ENCODE measurements at places on chromosomes 7 and 10.

DNA sequence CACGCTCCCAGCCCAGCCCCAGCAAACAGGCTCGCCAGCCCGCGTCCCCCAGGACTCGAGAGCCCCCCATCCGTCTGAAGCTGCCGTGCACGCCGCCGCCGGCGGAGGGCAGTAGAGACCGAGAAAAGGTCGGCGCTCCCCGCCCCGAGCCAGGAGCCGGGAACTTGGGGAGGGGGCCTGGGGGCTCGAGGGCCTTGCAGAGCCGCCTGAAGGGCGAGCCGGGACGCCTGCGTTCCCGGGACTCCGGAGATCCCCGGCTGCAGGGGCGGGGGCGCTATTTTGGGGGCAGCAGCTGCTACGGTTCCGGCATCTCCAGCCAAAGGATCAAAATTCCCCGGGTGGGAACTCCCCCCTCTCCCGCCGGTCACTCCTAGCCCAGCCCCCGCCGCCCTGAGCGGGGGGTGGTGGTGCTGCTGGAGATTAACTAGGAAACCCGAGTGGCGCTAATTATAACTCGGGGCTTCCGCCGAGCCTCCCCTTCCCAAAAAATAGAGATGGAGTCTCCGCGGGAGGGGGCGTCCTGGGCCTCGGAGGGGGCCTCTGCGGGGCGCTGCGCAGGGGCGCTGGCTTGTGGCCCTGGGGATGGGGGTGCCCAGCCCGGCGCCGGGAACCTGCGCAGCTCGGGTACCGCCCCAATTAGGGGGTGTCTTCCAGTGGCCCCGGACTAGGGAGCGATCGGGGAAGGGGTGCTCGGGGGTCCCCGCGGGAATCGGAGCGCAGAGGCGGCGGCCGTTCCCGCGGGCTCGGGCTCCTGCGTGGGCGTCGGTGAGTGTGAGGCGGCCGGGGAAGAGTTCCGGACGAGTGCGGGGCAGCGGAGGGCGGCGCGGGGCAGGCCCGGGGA, 608 bp downstream of the ACHE start:
- no peak for DNase-seq

DNA sequence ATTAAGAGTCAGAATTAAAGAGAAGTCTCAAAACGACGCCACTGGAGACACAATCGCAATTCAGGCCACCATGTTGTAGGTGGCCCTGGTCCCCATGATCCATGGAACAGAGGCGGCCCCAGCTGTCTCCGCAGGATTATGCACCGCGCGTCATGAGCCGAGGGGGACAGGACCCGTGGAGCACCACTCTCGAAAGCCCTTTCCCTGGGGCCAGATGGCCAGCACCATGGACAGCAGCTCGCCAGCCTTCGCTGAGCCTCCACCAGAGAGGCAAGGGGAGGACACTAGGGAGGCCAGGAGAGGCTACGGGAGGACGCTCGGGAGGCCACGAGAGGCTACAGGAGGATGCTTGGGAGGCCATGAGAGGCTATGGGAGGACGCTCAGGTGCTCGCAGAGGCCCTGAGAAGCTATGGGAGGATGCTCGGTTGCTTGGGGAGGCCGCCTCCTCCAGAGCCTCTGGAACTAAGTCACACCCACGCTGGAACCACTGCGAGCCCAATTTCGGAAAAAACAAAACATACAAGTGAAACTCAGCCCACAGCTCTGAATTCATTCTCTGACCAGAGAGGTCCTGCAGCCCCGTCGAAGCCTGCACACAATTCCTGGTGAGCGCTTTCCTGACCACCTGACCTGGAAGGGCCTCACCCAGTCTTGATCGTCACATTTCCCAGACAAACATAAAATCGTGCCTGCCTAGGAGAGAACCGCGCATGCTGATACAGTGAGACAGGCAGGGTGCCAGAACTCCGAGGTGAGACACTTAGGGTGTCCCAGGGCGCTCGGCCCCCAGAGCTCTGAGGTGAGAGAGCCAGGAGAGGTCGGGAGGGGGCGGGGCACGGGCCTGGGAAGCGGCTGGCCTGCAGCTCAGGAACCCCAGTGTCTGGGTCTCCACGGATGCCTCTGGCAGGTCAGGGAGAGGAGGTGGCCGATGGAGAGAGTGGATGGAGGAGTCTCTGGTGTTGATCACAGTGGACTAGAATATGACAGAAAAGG, 224.4 kb downstream of the PTPRN2 start:
- no peak for DNase-seq

GRCh38 chr10:86106616-86107015, 260.0 kb downstream of the GRID1 start:
- DNase-seq = no peak

- DNase-seq = no peak
Observed at GRCh38 chr10:130969700-130970099, 341.8 kb downstream of the TCERG1L start.

GRCh38 chr10:14705548-14706230, 69.0 kb downstream of the FAM107B start:
- no peak for DNase-seq

DNA sequence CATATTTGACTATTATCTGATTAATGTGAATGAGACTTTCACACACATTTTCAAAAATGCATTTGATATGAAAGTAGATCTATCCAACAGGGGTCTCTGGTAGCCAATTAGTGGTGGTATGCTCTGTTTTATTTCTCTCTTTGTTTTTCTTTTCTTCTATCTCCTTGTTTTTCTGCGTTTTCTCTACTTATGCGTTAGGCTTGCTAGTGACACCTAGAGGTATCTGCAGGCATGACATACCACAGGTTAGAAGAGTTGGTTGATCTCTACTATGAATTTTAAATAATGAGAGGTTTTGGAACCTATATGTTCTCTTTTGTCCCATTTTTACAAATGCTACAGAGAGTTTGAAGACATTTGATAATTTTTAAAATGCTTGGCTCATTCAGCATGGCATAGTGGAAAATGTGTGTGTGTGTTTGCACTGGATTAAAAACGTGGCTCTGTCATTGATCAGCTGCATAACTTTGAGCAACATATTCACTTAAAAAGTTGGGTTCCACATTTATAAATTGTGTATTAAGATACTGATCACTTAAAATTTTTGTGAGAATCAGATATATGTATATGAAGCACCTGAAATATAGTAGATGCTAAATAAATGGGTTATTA, 28.1 kb upstream of the PLXDC2 start:
- DNase-seq = no peak

DNA sequence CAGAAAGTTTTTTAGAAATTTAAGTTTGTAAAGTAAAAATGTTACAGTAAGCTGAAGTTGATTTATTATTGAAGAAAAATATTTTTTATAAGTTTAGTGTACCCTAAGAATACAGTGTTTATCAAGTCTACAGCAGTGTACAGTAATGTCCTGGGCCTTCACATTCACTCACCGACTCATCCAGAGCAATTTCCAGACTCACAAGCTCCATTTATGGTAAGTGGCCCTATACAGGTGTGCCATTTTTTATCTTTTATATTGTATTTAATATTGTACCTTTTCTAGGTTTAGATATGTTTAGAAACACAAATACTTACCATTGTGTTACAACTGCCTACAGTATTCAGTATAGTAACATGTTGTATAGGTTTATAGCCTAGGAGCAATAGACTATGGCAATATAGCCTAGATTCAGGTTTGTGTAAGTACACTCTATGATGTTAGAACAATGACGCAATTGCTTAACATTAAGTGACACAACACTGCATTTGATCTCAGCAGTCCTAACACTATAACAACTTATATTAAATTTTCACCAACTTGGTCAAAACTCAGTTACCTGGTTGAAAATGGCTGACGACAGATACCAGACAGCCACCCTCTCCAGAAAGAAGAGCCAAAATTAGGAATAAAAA, 45.7 kb downstream of the HIBADH start:
- no peak for DNase-seq

- DNase-seq = no peak
Observed at GRCh38 chr7:34208878-34209621, 303.7 kb downstream of the BMPER start.

DNA sequence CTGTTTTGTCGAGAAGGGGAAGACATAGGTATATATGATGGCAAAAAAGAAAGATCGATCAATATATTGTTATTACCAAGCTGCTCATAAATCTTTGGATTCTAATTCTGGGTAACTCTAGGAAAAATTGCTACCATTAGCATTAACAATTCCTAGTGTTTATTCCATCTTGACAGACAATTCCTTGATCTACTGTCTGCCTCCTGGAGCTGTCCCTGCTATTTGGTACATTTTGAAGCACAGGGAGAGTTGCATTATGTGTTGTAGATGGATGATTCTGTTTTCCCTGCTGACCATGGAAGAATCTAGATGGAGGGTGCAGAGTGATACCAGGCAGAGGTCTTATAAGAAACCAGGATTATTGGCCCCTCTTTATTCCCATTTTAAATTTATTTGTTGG, 29.1 kb upstream of the SEM1 start:
- no peak for DNase-seq

GRCh38 chr7:55878691-55879090, 8.6 kb upstream of the ZNF713 start:
- no peak for DNase-seq

GRCh38 chr7:2967705-2968104, 76.0 kb downstream of the CARD11 start:
- DNase-seq = no peak

DNA sequence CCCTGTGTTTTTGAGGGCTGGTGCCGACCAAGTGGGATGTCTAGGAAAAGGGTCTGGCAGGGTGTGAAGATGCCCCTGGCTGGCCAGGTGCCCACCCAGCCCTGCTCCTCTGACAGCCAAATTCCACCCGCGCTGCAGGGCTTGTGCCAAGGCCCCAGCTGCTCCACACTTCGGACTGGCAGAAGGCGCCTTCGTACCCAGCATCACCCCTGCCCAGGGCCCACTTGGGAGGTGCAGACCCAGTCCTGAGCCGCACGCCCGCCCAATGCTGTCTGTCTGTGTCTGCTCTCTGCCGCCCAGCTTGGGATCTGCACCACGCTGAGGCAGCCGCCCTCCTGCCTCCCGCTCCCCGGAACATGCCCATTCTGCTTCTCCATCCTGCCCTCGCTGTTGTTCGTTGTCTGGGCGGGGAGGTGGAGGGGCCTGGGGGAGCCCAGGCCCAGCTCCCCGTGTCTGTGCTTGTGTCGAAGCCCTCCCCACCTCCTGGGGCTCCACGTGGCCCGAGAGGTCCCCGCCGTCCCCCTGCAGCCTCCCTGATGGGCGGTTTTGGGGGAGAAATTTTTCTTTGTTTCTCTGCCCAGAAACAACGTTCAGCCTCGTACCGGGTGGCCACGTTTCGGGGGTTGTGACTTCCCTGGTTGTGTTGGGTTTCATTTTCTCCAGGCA, 36.9 kb upstream of the PPIF start:
- no peak for DNase-seq

GRCh38 chr10:122590153-122590552, 29.6 kb downstream of the DMBT1 start:
- DNase-seq = no peak

DNA sequence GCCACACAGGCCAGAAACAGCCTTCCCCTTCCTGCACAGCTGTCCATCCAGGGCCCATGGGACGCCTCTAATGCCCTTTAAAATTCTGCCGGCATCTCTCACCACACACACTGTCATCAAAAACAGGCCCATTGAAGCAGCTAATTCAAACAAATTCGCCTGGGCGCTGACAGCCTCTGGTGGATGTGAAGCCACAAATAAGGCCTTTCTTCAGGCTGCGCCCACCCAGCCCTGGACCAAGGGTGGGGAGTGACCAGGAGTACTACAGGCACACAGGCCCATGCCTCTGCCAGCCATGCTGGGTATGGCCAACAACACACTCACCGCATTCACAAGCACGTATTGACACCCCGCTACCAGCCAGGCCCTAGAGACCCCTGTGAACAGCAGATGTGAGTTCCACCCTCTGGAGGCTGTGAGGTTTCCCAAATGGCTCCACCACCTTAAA, 54.6 kb downstream of the SLIT1 start:
- DNase-seq = no peak

DNA sequence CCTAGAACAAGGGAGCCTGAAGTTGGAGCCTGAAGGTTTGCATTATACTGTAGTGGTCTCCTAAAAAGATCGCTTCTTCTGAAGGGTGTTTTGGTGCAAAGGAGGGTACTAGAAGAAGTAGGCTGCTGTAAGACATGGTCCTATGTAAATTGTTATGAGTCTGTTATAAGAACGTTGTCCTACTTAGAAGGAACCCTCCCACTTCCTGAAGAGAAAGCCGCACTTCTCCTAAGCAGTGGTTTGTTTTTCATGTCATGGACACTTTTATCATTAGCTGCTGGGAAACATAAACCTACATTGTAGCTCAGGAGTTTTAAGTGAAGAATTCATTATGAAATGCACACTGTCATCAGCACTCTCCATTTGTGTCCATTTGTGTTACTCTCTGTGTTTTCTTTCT, 129.1 kb upstream of the ITGB1 start:
- no peak for DNase-seq

DNA sequence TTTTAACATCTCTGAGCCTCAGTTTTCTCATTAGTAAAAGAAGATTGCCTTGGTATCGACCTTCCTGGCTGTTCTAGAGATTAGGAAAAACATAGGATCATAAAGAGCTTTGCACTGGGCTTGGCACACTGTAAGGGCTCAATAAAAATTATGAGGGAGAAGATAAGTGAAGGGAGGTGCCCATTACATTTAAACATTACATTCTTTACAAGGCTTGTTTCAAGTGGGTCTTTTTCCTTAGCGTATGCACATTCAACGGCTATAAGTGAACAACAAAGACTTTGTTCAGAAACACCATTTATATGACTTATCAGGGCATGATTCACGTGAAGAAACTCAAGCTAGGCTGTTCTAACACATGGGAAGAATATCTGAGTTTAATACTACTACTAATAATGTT, 351.9 kb upstream of the NPVF start:
- DNase-seq = no peak

DNA sequence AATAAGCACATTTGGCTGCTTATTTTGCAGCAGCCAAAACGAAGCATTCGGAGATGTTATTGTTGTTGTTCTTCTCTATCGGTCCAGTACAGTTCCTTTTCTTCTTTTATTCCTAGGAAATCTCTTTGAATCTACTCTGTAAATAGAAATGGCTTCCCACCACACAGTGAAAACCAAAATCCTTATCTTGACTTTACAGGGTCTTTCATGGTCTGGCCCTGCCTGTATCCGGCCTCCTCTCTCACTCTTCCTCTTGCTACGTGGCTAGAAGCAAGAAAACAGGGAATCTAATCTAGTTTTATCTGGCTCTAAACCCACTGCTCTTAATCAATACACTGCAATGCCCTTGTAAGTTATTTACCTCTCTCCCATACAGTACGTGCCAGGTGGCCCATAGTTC, 926.0 kb upstream of the C7orf33 start:
- DNase-seq = no peak

DNA sequence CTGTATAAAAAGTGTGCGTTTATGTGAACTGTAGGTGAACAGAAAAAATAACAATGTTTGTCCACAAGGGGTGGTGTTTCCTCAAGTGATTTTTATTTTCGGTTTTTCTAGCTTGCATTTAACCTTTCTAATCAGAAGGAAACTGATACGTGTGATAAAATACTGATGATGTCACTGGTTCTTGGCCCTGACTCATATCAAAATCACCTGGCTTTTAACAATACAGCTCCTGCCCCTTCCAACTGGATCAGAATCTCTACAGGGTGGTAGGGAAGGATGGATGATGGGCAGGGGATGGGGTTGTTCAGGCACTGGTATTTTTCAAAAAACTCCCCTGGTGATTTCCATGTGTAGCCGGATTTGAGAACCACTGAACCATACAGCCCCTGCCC, 10.9 kb downstream of the NPFFR1 start:
- no peak for DNase-seq

GRCh38 chr7:82164813-82165212, 278.8 kb downstream of the CACNA2D1 start:
- DNase-seq = no peak

GRCh38 chr7:18357691-18358090, 137.9 kb upstream of the HDAC9 start:
- DNase-seq = no peak

GRCh38 chr10:80379701-80380100, 23.1 kb downstream of the DYDC2 start:
- no peak for DNase-seq

- no peak for DNase-seq
Observed at GRCh38 chr7:157561523-157561785, 224.7 kb downstream of the DNAJB6 start.
